Thoracic aorta (tissue), 2 donors: ENCODE measurements at places on chromosomes 5 and 9. TPM values are rescaled to one million over a fixed set of nuclear protein-coding genes. Genes with fewer than 3 reads are reported as not detected.
A peak's percentile ranks its signal among the peaks of the same experiment; 100 is the strongest.

DNA sequence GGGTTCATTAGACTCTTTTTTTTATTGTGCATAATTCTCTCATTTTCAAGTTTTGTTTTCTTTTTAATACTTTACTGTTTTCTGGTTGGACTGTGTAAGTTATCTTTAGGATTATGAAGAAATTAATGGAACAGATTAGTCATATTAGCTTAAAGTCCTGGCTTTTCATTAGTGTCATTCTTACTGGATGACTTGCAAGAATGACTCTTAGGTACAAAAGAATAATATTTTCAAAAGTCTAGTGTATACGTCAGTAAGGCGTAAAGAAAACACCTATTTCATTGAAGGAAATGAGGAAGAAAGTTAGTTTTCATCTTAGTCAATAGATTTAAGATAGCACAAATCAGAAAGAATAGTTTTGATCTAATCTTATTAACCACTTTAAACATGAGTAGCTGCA is 20.4 kb downstream of the UHRF2 start:
- peaks cover 48% of the 10 kb centered on the region for H3K4me1 ChIP-seq
- H3K27ac ChIP-seq = no peak overlapping the region
- no peak for DNase-seq
- no peak overlapping the region for H3K4me3 ChIP-seq

SLC12A7 gene
- 34.6 TPM for total RNA-seq

DNA sequence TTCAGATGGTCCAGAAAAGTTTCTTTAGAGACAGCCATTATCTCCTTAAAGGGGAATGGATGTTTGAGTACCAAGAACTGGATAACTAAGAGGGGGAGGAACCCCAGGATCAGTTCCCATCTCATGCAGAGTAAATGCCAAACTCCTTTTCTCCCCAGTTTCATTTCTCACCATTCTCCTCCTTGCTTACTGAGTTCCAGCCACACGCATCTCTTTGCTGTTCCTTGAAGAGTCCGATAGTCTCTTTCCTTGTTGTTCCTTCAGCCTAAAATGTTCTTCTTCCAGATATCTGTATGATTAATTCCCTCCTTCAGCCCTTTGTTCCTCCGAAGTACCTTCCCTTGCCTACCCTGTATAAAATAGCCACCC is 30.0 kb downstream of the KDM4C start:
- H3K27me3 ChIP-seq = no peaks in the 10 kb centered on the region
- H3K27ac ChIP-seq = no peak overlapping the region
- H3K4me3 ChIP-seq = no peak overlapping the region
- H3K4me1 ChIP-seq = peaks cover 16% of the 10 kb centered on the region
- DNase-seq = no peak
- no peaks in the 10 kb centered on the region for H3K36me3 ChIP-seq

GRCh38 chr5:80672140-80672736 is 17.5 kb upstream of the DHFR start:
- H3K27me3 ChIP-seq = no peaks in the 10 kb centered on the region
- H3K4me3 ChIP-seq = no peak overlapping the region
- H3K27ac ChIP-seq = no peak overlapping the region
- DNase-seq = peak; percentile 6
- peaks cover 4% of the 10 kb centered on the region for H3K36me3 ChIP-seq
- no peaks in the 10 kb centered on the region for H3K4me1 ChIP-seq

DNA sequence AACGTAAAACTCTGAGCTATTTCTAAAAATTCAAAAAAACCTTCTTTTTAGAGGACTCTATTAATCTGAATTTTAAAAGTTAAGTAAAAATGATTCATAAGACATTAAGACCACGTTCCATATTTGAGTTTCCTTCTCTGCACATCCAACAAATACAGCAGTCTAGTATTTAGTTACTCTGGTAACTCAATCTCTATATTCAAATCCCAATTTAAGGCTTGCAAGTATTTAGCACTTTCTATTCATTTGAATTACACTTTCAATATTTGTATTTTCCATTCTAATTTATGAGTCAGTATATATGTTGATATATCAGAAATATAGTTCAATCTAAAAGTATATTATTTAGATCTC is 17.7 kb downstream of the RFX3 start:
- H3K4me1 ChIP-seq = no peaks in the 10 kb centered on the region
- no peak for DNase-seq
- no peak overlapping the region for H3K27ac ChIP-seq
- H3K4me3 ChIP-seq = peak overlapping the region; percentile 40

- H3K4me3 ChIP-seq = no peak overlapping the region
- no peaks in the 10 kb centered on the region for H3K27me3 ChIP-seq
- H3K36me3 ChIP-seq = no peaks in the 10 kb centered on the region
- H3K4me1 ChIP-seq = no peaks in the 10 kb centered on the region
- no peak for DNase-seq
Observed at GRCh38 chr9:133669182-133669801, 33.1 kb downstream of the DBH start.

- peaks cover 18% of the 10 kb centered on the region for H3K4me1 ChIP-seq
- DNase-seq = no peak
- H3K27me3 ChIP-seq = no peaks in the 10 kb centered on the region
- H3K27ac ChIP-seq = no peak overlapping the region
- no peak overlapping the region for H3K4me3 ChIP-seq
- no peaks in the 10 kb centered on the region for H3K36me3 ChIP-seq
Observed at GRCh38 chr5:58016358-58016757, 443.5 kb downstream of the PLK2 start.

NR2F1 gene
- total RNA-seq = 3.4 TPM

DNA sequence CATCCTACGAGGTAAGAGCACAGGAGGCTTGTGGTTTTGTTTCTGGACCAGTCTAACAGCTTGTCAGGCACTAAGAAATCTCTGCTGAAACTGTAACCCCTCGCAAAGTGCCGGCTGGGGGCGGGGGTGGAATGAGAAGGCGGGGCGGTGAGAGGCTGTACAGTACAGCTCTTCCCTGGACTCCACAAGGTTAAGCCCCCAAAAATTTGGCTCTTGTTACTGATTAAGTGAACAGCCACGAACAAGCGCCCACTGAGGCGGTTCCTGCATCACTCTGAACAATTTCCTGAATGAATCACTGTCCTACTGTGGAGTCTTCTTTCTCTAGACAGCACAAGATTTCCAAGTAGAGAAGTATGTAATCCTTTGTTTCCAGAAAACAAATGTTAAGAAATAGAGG is 6.8 kb downstream of the FBP2 start:
- H3K27me3 ChIP-seq = no peaks in the 10 kb centered on the region
- no peak for DNase-seq
- no peaks in the 10 kb centered on the region for H3K36me3 ChIP-seq
- no peaks in the 10 kb centered on the region for H3K4me1 ChIP-seq

- H3K36me3 ChIP-seq = no peaks in the 10 kb centered on the region
- no peak overlapping the region for H3K27ac ChIP-seq
- no peak overlapping the region for H3K4me3 ChIP-seq
- H3K4me1 ChIP-seq = no peaks in the 10 kb centered on the region
- no peak for DNase-seq
Observed at GRCh38 chr5:68759593-68759992, 334.2 kb upstream of the SLC30A5 start.

DNA sequence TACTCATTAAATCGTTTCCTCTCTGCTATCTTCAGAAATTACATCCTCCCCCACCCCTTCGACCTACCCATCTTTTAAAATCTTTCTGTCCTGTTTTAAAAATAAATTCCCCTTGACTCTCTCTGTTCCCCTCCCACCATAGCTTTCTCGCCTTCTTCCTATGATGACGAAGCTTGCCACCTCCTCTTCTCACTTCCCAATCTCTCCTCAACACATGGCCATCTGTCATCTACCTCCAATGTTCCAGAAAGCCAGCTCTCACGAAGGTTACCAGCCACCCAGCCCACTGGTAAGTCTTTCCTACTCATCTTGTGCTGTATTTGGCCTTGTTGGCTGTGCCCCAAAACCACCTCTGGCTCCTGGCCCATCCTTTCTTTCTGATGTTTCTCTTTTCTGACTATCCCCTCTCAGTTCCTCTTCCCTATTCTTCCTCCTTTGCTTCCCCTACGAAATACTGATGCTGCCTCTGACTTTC is 346.3 kb downstream of the ENC1 start:
- H3K4me1 ChIP-seq = peaks cover 6% of the 10 kb centered on the region
- H3K27ac ChIP-seq = no peak overlapping the region
- no peak for DNase-seq
- no peaks in the 10 kb centered on the region for H3K27me3 ChIP-seq
- H3K4me3 ChIP-seq = no peak overlapping the region

LCN9 gene
- total RNA-seq = not detected

SPEF2 gene
- total RNA-seq = 16.2 TPM

GRCh38 chr9:14372437-14373335 is 58.7 kb upstream of the NFIB start:
- no peaks in the 10 kb centered on the region for H3K27me3 ChIP-seq
- no peak overlapping the region for H3K4me3 ChIP-seq
- H3K36me3 ChIP-seq = no peaks in the 10 kb centered on the region

BHMT gene
- total RNA-seq = 2.0 TPM

TAS2R1 gene
- not detected for total RNA-seq

DMRT3 gene
- total RNA-seq = not detected

FOXI1 gene
- not detected for total RNA-seq

- no peak for DNase-seq
- no peaks in the 10 kb centered on the region for H3K4me1 ChIP-seq
- H3K27ac ChIP-seq = no peak overlapping the region
- H3K27me3 ChIP-seq = no peaks in the 10 kb centered on the region
- no peaks in the 10 kb centered on the region for H3K36me3 ChIP-seq
Observed at GRCh38 chr5:36614657-36615308, 8.4 kb downstream of the SLC1A3 start.

DNA sequence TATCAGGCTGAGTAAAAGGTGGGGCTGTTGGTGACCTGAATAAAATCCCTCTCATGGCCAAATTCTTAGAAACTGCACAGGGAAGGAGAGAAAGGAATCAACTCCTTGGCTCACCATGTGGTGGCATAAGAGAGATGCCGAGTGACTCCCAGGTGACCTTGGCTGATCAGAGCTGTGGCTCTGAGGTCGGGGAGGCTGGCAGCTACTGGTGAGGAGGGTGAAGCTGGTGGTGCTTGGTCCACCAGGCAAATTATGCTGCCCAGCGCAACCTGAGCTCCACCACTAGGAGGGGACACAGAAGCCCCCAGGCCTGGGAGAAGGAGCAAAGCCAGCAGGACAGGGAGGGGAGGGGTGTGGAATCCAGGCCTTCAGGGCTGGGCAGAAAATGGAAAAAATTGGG is 111.2 kb upstream of the IL12B start:
- H3K27me3 ChIP-seq = no peaks in the 10 kb centered on the region
- no peaks in the 10 kb centered on the region for H3K36me3 ChIP-seq
- no peak overlapping the region for H3K27ac ChIP-seq
- no peak overlapping the region for H3K4me3 ChIP-seq

GRCh38 chr9:28464481-28465216 is 891.4 kb upstream of the C9orf72 start:
- no peak overlapping the region for H3K4me3 ChIP-seq
- H3K36me3 ChIP-seq = no peaks in the 10 kb centered on the region
- no peak for DNase-seq
- H3K27ac ChIP-seq = no peak overlapping the region
- no peaks in the 10 kb centered on the region for H3K27me3 ChIP-seq

DNA sequence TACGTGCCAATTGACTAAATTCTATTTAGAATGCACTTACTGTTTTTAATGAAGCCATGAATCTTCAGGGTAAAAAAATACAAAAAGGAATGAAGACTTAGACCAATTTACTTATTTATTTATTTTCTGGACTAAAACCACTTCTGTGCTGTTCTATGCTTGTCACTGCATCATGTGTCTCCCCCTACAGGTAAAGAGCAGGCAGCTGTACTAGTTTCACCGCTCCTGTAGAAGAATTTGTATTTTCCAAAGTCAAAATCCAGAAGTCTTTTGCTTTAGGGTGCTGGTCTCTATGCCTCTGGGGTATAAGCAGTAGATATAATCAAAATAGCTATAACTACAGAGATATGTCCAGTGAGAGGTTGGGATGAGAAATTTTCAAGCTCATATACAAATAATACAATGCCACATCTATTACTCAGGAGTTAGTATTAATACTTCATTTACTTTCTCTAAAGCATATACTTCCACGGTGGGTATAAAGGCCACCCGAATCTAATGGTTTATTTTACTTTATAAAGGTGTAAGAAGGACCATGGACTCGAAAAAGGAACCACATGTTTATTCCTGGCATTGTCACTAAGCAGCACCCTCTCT is 591.5 kb downstream of the RAB3C start:
- no peaks in the 10 kb centered on the region for H3K27me3 ChIP-seq
- no peak for DNase-seq
- H3K27ac ChIP-seq = no peak overlapping the region
- H3K4me1 ChIP-seq = no peaks in the 10 kb centered on the region
- H3K4me3 ChIP-seq = no peak overlapping the region

CDH6 gene
- total RNA-seq = 3.2 TPM

DNA sequence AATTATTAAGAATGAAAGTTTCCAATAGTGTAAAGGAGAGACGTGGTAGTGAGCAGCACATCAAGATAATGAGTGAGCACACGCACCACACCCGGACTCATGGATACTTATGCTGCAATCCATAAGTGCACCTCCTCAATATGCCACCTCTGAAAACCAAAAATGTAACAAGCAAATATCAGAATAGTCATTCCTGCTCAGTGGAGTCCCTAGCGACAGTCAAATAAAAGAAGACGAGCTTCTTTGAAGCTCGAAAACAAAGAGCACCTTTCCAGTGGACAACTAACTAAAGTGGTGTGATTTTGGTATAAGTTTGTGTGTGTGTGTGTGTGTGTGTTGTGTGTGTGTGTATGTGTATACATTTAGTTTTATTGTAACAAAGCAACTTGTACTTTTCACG is 241.3 kb downstream of the DEPDC1B start:
- no peaks in the 10 kb centered on the region for H3K27me3 ChIP-seq
- peaks cover 3% of the 10 kb centered on the region for H3K36me3 ChIP-seq
- H3K4me3 ChIP-seq = no peak overlapping the region
- H3K27ac ChIP-seq = no peak overlapping the region

DNA sequence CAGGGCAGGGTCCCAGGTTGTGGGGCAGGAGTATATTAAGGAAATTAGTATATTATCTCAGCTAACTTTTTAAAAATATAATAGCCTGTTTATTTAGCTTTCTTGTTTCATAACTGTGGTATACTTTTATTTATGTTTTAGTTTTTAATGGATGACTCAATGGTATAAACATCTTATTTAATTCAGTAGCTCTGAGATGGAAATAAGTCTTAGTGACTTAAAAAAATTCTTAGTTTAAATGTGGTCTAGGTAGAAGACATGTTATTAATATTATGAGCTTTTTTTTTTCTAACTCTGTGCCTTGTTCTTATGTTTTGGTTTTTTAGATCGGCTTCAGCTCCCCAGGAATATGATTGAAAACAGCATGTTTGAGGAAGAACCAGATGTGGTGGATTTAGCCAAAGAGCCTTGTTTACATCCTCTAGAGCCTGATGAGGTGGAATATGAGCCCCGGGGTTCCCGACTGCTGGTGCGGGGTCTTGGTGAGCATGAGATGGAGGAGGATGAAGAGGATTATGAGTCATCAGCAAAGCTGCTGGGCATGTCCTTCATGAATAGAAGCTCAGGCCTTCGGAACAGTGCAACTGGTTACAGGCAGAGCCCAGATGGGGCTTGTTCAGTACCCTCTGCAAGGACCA is 43.1 kb downstream of the LNPEP start:
- no peak overlapping the region for H3K27ac ChIP-seq
- peaks cover 10% of the 10 kb centered on the region for H3K4me1 ChIP-seq
- no peak overlapping the region for H3K4me3 ChIP-seq
- H3K36me3 ChIP-seq = peaks cover 21% of the 10 kb centered on the region

TBC1D2 gene
- 23.7 TPM for total RNA-seq
